ENCODE measurements at places on chromosomes 7 and 10.

GRCh38 chr10:76306856-76307255, 875.4 kb downstream of the LRMDA start:
- DNase-seq, result no peak

DNA sequence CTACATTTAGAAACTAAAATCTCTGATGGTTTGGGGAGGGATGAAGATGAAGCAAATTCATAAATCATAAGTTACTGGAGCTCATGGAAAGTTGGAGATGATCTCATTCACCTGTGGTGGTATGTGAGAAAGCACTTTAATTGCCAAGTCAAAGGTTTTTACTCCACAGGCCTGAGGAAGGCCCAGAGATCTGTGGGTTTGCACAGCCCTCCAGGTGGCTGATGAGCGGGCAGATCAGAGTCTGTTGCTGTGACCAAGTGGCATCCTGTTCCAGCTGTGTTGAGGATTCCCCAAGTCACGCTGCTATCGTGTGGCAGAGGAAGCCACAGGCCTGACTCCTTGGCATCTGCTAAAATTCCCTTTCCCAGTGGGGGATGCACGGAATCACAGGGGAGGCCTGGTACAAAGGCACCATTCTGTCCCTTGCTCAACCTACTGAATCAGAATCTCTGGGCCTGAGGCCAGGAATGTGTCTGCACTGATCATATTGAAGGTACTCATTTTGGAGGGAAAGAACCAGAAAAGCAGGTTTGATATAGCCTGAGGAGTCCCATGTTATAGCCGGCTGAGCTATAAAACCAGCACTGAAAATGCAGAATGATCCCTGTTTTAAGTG, 19.7 kb upstream of the DDC start:
- DNase-seq, result no peak

DNA sequence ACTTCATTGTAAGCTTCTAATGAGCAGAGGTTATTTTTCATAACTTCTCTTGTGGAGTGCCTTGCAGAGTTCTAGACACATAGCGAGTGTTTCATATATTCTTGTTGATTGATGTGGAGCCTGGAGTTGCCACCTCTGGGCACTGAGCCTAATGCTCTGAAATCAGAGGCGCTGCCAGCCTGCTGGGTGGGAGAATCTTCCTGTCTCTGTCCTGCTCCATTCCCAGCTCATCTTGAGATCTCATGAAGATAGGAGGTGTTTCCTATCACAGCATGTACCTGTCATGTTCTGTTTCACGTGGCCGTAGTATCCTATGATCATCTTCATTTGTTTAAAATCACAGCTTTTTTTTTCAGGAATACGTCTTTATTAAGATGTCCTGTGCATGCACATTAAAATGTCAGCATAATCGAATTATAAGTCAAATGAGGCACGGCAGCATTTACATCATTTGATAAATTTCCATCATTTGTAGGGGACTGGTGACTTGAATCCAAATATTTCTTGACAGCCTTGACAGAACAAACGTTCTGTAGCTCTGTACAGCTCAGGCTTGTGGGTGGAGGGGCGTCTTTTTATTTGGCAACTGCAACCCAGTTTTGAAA, 393.0 kb downstream of the PHTF2 start:
- no peak for DNase-seq

DNA sequence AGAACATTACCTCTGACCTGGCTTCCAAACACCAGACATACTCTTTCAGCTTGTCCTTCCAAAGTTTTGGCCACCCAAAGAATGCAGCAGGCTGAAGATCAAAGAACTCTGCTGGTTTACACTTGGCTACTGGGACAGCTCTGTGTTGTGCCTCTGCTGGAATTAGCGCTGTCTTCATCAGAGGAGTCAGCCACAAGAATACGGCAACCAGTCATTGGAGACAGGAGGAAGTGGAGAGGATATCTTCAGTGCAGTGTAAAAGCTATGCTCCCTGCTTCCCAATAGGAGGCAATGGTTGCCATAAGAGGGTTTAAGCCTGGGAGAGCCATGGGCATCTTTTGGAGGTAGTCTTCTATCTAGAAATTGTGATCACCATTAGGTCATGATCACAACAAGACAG, 126.7 kb upstream of the WNT16 start:
- DNase-seq, result no peak

DNA sequence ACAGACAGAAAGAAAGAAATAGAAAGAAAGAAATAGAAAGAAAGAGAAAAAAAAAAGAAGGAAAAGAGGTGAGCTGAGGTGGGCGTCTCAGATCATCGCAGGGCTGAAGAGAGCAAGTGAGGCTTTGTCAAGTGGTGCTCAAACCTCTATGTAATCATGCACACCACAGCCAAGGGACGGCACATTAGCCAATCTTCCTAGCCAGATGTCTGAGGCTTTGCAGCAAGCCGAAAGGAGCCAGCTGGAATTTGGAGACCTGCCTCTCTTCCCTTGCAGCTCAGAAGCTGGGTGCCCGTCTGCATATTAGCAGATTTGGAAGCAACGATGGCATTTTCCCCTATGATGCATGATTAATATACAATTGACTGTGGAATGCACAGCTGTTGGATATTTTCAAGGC, 52.5 kb downstream of the ADRA2A start:
- DNase-seq, result no peak

DNA sequence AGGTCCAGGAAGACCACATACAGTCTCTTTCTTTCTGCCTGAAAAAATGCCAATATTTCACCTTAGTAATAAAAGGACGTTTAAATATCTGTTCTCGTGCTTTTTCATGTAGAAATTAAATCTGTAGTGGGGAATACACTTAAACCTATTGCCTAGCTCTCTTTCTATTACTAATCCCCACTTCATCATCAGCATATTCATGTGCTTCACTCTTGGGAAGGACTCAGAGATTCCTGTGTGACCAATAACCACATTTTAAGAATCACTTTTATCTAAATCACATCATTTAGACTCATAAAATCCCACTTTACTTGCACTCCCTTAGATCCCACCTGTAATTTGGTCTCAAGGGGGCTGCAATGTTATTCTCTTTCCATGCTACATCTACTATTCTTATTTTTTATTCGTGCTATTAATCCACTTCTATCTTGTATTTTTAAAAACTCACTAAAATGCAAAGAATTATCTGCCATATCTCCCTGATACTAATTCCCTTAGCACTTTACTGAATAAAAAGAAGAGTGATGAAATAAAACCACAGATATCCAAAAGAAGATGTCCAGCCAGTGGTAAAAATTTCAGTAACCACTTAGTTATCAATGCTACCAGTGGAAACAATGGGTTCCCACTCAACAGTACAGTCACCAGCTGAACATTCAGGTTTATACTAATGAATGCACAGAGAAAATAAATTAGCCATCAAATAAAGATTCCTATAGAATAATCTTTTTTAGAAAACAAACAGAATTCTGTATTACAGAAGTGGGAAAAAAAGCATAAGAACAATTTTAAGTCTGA, 102.1 kb downstream of the PPP1R17 start:
- no peak for DNase-seq

DNA sequence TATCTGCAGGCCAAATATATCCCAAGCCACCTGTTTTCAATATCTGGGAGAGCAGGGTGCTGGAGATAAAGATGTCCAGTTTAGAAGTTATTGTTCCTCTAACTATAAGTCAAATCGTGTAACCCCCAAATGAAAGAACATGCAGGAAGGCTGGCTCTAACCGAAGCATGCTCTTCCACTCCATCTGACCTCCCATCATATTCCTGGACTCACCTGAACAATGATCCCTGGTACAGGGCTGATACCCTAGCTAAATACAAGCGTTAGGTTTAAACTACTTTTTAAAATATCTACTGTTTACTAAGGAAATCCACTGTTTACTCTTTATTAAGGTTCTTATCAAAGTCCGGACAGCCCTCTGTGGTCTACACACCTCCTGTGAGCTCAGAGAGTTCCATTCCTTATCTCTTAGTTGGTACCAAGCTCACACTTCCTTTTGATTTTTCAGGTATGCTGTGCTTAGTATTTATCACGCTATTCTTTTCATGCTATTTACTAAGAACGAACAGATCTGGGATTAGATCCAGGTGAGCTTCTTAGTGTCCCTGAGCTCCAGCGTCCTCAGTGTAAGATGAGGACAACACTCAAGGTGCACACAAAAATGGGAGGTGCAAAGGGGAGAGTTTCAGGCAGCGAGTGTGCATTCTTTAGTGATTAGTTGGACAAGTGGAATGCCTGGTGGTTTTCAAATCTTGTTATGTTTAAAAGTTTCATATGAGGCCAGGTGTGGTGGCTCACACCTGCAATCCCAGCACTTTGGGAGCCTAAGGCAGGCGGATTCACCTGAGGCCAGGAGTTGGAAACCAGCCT, 23.6 kb upstream of the COBL start:
- no peak for DNase-seq

- DNase-seq, result no peak
These were observed 604.0 kb downstream of the LRMDA start for GRCh38 chr10:76035206-76036110.

DNA sequence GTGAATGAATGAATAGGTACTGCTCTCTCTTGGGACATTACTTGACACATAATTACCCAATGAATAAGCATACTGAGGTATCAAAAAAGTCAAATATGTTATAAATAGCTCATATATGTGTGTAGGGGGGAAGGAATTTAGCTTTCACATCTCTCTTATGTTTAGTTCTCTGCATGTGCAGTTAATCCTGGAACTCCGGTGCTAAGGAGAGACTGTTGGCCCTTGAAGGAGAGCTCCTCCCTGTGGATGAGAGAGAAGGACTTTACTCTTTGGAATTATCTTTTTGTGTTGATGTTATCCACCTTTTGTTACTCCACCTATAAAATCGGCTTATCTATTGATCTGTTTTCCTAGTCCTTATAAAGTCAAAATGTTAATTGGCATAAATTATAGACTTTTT, 1.2 kb downstream of the CFTR start:
- no peak for DNase-seq

All from memory B cell (primary cell).